ENCODE measurements at places on chromosomes 6 and 20. TPM values are rescaled to one million over a fixed set of nuclear protein-coding genes. Genes with fewer than 3 reads are reported as not detected.

The MEI4 gene
- 0.52 TPM for total RNA-seq

The FILIP1 gene
- total RNA-seq = 173 TPM

The RIPPLY2 gene
- total RNA-seq = not detected

The ALDH5A1 gene
- total RNA-seq = 27.6 TPM

The OCSTAMP gene
- total RNA-seq = not detected

The ANKEF1 gene
- total RNA-seq = 1.3 TPM

The CST2 gene
- not detected for total RNA-seq

The RNF144B gene
- 14.1 TPM for total RNA-seq

GRCh38 chr6:91538622-91539021 is 951.8 kb upstream of the MAP3K7 start:
- no peaks in the 10 kb centered on the region for H3K27me3 ChIP-seq
- DNase-seq = no peak
- H3K4me1 ChIP-seq = no peaks in the 10 kb centered on the region

GRCh38 chr6:127554435-127555006 is 22.5 kb upstream of the C6orf58 start:
- H3K36me3 ChIP-seq = no peaks in the 10 kb centered on the region
- H3K27me3 ChIP-seq = peaks cover 8% of the 10 kb centered on the region
- no peak overlapping the region for H3K27ac ChIP-seq
- no peaks in the 10 kb centered on the region for H3K4me1 ChIP-seq

DNA sequence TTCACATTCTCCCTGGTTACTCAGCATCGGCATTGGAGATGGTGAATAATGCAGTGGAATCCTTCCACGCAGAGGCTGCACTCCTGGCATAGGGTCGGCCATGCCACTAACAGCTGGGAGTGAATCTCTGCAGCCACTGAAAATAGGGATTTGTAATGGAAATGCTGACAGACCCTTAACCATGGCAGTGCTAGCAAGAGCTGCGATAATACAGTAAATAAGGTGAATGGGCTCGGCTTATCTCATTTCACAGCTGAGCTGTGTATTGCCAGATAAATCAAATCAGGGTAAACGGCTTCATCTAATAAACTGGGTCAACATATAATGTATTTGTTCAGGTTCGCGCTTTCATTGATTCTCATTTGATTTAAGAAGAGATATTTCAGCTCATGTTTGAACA is 156.8 kb downstream of the SLC35B3 start:
- no peak overlapping the region for H3K27ac ChIP-seq
- no peak overlapping the region for H3K4me3 ChIP-seq
- peaks cover 21% of the 10 kb centered on the region for H3K27me3 ChIP-seq
- H3K4me1 ChIP-seq = no peaks in the 10 kb centered on the region
- DNase-seq = no peak
- no peaks in the 10 kb centered on the region for H3K36me3 ChIP-seq

- H3K27ac ChIP-seq = no peak overlapping the region
- H3K36me3 ChIP-seq = no peaks in the 10 kb centered on the region
- peaks cover 18% of the 10 kb centered on the region for H3K27me3 ChIP-seq
- no peaks in the 10 kb centered on the region for H3K4me1 ChIP-seq
Observed at GRCh38 chr6:51843456-51844056, 243.9 kb downstream of the PKHD1 start.

DNA sequence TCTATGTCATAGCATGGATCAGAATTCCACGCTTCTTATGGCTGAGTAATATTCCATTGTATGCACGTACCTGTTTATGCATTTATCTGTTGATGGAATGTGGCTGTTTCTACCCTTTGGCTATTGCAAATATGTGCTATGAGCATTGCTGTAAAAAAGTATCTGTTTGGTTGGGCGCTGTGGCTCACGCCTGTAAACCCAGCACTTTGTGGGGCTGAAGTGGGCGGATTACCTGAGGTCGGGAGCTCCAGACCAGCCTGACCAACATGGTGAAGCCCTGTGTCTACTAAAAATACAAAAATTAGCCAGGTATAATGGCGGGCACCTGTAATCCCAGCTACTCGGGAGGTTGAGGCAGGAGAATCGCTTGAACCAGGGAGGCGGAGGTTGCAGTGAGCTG is 182.4 kb downstream of the BCAS1 start:
- H3K36me3 ChIP-seq = no peaks in the 10 kb centered on the region
- H3K4me1 ChIP-seq = no peaks in the 10 kb centered on the region
- H3K27ac ChIP-seq = no peak overlapping the region
- no peaks in the 10 kb centered on the region for H3K27me3 ChIP-seq
- no peak overlapping the region for H3K4me3 ChIP-seq
- DNase-seq = no peak

DNA sequence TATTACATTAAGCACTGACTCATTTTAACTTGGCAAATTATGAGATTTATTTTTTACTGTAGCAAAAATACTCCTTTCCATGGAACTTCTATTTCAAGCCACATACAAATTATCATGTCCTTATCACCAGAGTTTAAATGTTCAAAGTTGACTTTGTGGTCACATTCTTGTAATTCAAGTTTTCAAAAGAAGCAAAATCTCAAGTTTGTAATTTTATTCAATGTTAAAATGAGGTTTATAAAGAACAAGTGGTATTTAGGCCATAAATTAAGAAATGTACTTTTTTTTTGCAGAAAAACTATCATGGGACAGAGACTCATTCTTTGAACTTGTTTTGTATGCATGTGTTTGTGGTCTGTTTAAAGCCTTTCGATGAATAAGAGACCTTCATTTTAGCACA is 811.5 kb downstream of the TENT5A start:
- no peaks in the 10 kb centered on the region for H3K27me3 ChIP-seq
- H3K36me3 ChIP-seq = no peaks in the 10 kb centered on the region
- H3K4me1 ChIP-seq = no peaks in the 10 kb centered on the region
- DNase-seq = no peak
- H3K27ac ChIP-seq = no peak overlapping the region

DNA sequence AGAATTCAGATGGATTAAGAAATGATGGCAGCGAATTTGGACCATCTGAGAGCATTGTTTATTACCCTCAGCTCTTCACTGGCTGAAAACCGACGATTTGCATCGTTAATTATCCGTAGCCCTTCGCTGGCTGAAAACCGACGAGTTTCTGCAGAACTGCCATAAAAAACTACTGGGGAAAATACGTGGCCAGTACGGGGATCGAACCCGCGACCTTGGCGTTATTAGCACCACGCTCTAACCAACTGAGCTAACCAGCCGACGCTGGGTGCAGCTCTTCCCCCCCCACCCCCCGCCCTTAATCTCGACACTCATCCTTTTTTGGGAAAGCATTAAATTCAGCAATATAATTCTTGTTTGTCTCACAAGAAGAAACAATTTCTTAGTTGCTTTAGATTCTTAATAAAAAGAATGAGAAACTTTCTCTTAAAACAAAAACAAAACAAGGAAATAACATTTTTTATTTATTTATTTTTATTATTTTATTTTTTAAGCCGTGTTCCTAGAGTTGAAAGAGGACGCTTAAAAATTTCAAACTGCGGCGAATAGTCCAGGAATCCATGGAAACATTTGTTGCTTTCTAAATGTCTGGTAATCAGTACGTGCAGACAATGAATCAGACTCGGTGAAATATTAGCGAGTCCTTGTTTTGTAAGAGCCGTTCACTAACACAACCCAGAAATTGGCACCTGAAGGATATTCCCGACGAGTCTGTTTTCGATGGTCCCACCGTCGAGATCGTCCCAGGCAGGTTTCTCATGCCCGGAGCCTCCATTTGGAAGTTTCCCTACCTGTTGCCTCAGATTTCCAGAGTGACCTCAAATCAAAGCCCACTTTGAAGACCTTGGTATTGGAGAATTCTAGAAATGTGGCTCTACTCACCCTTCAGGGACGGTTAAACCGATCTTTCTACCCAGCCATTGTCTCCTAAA is 27.8 kb downstream of the PRSS16 start:
- H3K27ac ChIP-seq = no peak overlapping the region
- H3K4me3 ChIP-seq = no peak overlapping the region
- no peak for DNase-seq
- peaks cover 96% of the 10 kb centered on the region for H3K27me3 ChIP-seq
- H3K4me1 ChIP-seq = no peaks in the 10 kb centered on the region

DNA sequence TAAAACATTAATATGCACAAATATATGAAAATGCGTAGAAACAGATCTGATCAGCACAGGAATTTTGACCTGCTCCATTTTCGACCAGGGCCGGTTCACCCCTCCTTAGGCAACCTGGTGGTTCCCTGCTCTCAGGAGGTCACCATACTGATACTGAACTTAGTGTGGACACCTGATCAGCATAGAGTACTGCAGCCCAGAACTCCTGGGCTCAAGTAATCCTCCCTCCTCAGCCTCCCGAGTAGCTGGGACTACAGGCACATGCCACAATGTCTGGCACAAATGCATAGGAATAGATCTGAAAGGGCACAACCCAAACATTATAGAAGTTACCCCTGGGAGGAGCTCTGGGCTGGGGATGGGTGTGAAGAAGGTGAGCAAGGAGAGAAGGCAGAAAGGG is 24.7 kb upstream of the DDO start:
- H3K4me3 ChIP-seq = no peak overlapping the region
- H3K36me3 ChIP-seq = no peaks in the 10 kb centered on the region
- H3K27ac ChIP-seq = no peak overlapping the region
- no peak for DNase-seq

DNA sequence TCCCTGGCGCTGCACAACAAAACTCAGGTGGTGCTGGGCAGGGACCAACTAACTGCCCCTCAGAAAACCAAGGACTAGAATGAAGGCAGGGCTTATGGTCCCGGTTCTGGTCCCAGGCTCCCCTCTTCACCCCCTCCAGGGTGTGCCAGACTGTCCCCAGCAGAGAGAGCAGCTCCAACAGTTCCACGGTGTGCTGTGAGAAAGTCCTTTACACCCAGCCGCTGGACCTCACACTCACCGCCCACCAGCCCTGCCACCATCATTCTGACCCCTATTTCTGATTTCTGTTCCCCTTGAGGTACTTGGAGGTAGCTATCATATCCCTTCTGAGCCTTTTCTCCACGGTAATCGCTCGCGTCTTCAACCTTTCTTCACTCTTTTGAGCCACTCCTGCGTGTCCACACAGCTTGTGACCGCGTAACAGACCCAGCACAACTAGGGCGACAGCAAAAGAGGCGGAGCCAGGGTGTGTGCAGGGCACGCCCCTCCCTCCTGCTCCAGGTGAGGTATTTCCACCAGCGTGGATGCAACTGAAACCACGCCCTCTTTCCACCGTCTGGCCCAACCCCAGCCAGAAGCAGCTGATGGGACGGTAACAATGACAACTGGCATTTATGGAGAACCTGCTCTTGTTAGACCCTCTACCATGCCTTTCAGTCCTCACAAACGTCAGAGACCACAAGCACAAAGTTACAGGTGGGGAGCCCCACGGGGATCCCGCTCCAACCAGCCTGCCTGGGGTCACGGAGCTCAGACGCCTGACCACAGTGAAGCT is 2.3 kb downstream of the PXDC1 start:
- no peaks in the 10 kb centered on the region for H3K36me3 ChIP-seq
- peak overlapping the region; percentile 79 for H3K4me3 ChIP-seq
- H3K4me1 ChIP-seq = peaks cover 88% of the 10 kb centered on the region
- no peaks in the 10 kb centered on the region for H3K27me3 ChIP-seq
- peak overlapping the region; percentile 93 for H3K27ac ChIP-seq

DNA sequence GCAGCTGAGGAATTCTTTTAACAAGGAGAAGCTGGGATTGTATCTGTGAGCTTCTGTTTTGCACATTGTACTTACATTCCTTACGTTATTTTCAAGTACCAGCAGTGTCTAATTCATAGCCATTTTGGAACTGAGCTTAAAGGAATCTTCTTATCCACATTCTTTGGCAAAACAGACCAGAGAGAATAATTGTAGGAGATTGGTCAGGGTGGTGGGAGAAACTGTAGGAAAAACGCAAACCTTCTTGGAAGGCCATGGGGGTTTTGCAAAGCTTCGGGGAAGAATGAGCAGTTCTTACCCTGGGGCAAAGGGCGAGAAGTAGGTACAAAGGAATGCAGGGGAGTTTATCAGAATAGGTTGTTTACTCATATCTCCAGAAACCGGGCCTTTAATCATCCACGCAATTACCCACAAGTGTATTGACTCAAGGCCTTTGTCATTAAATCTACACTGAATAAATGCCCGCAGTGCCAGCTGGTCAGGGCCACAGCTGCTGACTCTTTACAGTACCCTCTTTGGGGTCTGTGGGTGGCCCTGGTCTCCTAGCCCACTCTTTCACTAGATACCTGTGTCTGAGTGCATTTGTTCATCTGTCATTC is 39.6 kb upstream of the SPTLC3 start:
- H3K36me3 ChIP-seq = no peaks in the 10 kb centered on the region
- no peak overlapping the region for H3K27ac ChIP-seq
- no peak for DNase-seq
- no peaks in the 10 kb centered on the region for H3K4me1 ChIP-seq

DNA sequence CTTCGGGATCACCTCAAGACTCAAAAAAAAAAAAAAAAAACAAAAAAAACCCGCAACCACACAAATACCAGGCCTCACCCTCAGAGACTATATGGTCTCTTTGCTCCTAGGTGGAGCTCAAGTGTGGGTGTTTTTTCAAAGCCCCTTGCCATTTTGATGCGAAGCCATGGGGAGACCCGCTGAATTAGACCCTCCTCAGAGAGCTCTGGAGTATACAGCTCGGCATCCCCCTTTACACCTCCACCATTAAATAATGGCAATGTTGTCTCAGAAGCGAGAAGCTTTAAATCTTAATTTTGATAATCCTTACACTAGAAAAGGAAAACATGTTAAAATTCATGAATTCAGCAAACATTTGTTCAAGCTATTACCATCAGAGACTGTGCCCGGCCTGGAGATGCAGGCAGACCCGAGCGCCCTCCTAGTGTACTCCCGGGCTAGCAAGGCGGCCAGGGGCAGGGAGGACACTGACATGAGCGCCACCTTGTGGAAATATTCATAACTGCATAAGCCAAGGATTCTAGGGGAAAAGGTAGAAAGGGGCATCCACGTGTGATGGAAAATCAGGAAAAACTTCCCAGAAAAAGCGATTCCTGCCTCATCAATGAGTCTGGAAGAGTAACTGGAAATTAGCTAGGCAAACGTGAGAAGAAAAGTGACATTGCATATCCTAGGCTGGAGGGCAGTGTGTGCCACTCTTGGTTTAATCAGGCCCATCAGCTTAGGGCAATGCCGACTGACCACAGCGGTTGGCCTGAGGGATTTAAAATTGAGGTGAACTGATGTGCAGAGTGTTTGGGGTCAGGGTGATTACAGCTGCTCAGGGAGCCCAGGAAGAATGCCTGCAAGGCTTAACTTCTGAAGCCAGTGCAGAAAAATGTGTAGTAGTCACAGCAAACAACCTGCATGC is 72.5 kb downstream of the B3GAT2 start:
- H3K4me1 ChIP-seq = no peaks in the 10 kb centered on the region
- no peak overlapping the region for H3K27ac ChIP-seq
- DNase-seq = peak; percentile 28
- peaks cover 12% of the 10 kb centered on the region for H3K27me3 ChIP-seq
- no peaks in the 10 kb centered on the region for H3K36me3 ChIP-seq

GRCh38 chr6:91608428-91608827 is 1021.6 kb upstream of the MAP3K7 start:
- no peaks in the 10 kb centered on the region for H3K4me1 ChIP-seq
- no peak overlapping the region for H3K27ac ChIP-seq
- no peak overlapping the region for H3K4me3 ChIP-seq
- H3K36me3 ChIP-seq = no peaks in the 10 kb centered on the region
- no peaks in the 10 kb centered on the region for H3K27me3 ChIP-seq

GRCh38 chr6:159716247-159717096 is 10.8 kb upstream of the WTAP start:
- H3K27ac ChIP-seq = peak overlapping the region; percentile 80
- no peaks in the 10 kb centered on the region for H3K36me3 ChIP-seq
- no peaks in the 10 kb centered on the region for H3K27me3 ChIP-seq
- H3K4me1 ChIP-seq = peaks cover 41% of the 10 kb centered on the region
- DNase-seq = no peak
